ENCODE measurements at places on chromosomes 13 and 19. TPM values are rescaled to one million over a fixed set of nuclear protein-coding genes. Genes with fewer than 3 reads are reported as not detected.

- H3K4me1 ChIP-seq = peaks cover 15% of the 10 kb centered on the region
- H3K27ac ChIP-seq = no peak overlapping the region
- no peak for ATAC-seq
- H3K27me3 ChIP-seq = no peaks in the 10 kb centered on the region
- H3K4me3 ChIP-seq = no peak overlapping the region
These were observed 366.2 kb downstream of the DNAJC15 start for GRCh38 chr13:43389573-43389972.

The CEACAM16 gene
- total RNA-seq = not detected

The ANGPTL8 gene
- total RNA-seq = not detected

GRCh38 chr19:51259348-51260245 lies 8.7 kb downstream of the SIGLECL1 start:
- H3K27me3 ChIP-seq = peaks cover 45% of the 10 kb centered on the region
- H3K4me3 ChIP-seq = no peak overlapping the region
- no peak overlapping the region for H3K27ac ChIP-seq
- no peaks in the 10 kb centered on the region for H3K36me3 ChIP-seq

- no peaks in the 10 kb centered on the region for H3K4me1 ChIP-seq
- H3K27ac ChIP-seq = no peak overlapping the region
- no peaks in the 10 kb centered on the region for H3K36me3 ChIP-seq
- H3K27me3 ChIP-seq = peaks cover 23% of the 10 kb centered on the region
These were observed 799 bp upstream of the C1QTNF9B start for GRCh38 chr13:23898101-23898500.

Data from gastroesophageal sphincter (tissue), 4 donors.